ENCODE measurements at places on chromosomes 2 and 18. TPM values are rescaled to one million over a fixed set of nuclear protein-coding genes. Genes with fewer than 3 reads are reported as not detected.

The TSPYL6 gene
- not detected for total RNA-seq

The TNFRSF11A gene
- 3.6 TPM for total RNA-seq

The IL1B gene
- total RNA-seq = 3.8 TPM

The EMILIN2 gene
- 6.1 TPM for total RNA-seq

The RMDN2 gene
- total RNA-seq = 4.5 TPM

The SERPINB3 gene
- not detected for total RNA-seq

The NMUR1 gene
- 0.36 TPM for total RNA-seq

The HOXD4 gene
- 5.3 TPM for total RNA-seq

The CFC1 gene
- total RNA-seq = not detected

The BOK gene
- total RNA-seq = 80.2 TPM

The IL1RL2 gene
- total RNA-seq = not detected

GRCh38 chr2:128304715-128305554 is 13.7 kb downstream of the HS6ST1 start:
- no peak overlapping the region for H3K4me3 ChIP-seq
- H3K36me3 ChIP-seq = no peaks in the 10 kb centered on the region
- DNase-seq = peak; percentile 96
- peak overlapping the region; percentile 93 for H3K27ac ChIP-seq
- no peaks in the 10 kb centered on the region for H3K4me1 ChIP-seq

- no peak for DNase-seq
- H3K4me1 ChIP-seq = no peaks in the 10 kb centered on the region
- H3K27me3 ChIP-seq = no peaks in the 10 kb centered on the region
- no peak overlapping the region for H3K27ac ChIP-seq
- no peak overlapping the region for H3K4me3 ChIP-seq
Measured at GRCh38 chr2:129006135-129006886, 687.6 kb upstream of the HS6ST1 start.

GRCh38 chr2:47751856-47752414 is 31.0 kb upstream of the MSH6 start:
- H3K27me3 ChIP-seq = no peaks in the 10 kb centered on the region
- no peak for DNase-seq
- no peaks in the 10 kb centered on the region for H3K4me1 ChIP-seq
- no peaks in the 10 kb centered on the region for H3K36me3 ChIP-seq
- no peak overlapping the region for H3K27ac ChIP-seq

DNA sequence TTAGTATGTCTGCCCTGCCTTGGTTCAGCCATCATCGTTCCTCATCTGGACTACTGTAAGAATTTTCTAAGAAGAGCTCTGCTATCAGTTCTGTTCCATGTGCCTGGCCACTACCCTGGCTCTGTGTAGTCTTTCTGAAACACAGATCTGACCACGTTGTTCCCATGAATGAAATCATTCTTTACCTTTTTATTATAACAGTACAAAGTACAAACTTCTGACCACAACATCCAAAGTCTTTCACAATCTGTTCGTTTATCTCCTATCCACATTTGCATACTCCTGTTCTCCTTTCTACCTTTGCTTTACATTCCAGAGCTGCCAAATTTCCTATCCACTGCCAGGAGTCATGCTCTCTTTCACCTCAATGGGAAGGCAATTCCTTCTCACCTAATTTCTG is 284.6 kb upstream of the LRP1B start:
- H3K4me1 ChIP-seq = no peaks in the 10 kb centered on the region
- no peaks in the 10 kb centered on the region for H3K36me3 ChIP-seq
- H3K27me3 ChIP-seq = no peaks in the 10 kb centered on the region
- H3K27ac ChIP-seq = no peak overlapping the region

DNA sequence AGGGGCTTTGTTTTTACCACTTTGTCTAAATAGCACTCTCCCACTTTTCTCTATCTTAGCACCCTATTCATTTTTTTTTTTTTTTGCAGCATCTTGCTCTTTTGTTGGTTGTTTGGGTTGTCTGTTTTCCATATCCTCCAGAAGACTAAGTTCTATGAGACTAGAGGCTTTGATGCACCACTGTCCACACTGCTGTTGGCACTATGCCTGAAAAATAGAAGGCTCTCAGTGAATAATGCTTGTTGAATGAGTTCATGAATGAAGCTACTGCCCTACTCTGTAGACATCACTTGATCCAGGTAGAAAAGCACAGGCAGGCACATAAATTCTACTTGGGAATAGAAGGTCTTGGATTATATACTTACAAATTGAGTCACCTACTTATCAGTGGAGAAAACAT is 7.3 kb downstream of the IL1A start:
- no peak overlapping the region for H3K4me3 ChIP-seq
- H3K4me1 ChIP-seq = no peaks in the 10 kb centered on the region
- DNase-seq = no peak

DNA sequence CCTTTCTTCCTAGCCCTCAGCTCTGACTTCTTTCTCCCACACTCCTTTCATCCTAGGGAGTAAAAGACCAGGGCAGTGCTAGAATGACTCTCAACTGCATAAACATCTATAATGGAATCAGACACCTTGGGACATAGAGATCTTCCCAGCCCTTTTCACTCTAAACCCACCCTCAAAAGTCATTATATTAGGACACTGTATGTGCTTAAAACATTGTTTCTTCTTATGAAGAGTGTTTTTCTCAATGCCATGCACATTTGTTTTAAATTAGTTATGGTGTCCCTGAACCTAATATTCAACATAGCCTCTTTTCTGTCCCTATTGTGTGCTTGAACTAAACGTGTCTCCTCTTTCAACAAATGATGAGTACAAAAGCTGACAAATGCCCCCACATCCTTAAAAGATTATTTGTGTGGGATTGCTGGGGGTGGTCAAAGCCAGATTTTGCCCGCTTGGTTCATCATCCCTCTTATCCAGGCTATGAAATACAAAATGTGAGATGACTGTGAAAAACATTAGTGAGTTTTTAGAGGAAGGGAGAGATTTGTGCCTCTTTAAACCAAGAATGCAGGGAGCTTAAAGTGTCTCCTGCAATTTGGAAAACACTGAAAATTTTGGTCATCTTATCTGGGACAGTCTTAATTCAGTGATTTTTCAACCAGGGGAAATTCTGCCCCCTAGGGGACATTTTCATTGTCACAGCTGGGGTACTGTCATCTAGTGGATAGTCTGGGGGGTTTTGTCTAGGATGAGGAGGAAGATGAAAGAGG is 29.0 kb downstream of the SERPINB5 start:
- no peaks in the 10 kb centered on the region for H3K4me1 ChIP-seq
- DNase-seq = no peak
- no peaks in the 10 kb centered on the region for H3K27me3 ChIP-seq
- H3K27ac ChIP-seq = no peak overlapping the region

DNA sequence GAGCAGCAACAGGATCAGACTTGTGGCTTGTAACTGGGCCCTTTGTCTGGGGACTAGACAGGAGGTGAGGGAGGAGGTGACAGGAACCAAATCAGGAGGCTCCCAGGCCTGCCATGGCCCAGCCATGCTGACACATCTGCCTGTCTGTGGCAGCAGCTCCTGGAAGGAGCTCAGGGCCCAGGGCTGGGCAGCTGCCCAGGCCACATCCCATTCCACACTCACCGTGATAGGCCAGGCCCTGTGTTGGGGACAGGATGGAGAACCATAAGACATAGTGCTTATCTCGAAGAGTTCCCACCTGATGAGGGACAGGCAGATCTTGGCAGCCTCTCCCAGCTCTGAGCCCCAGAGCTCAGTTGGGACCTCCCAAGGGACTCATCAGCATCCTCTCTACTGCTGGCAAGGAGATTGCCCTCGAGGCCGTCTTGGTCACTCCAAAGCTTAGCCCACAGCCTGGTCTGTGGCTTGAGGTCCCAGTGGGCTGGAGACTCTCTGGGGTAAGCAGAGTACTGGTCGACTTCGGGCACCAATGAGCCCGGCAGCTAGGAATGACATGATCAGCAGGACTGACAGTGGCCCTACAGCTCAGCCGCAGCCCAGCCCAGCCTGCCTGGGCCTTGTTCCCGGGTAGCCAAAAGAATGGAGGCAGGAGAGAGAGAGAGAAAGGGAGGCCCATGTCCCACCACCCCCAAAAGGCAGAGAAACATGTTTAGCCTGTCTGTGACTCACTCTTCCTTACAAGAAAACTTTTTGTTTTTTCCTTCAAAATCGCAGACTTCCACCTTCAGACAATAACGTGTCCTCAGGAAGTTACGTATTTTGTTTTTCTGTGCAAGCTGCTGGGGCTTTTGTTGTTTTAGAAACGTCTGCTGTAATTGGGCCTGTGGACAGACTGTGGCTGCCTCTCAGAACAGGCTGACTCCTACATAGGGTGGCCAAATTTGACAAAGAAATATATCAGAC is 82.1 kb downstream of the HS1BP3 start:
- H3K4me3 ChIP-seq = no peak overlapping the region
- H3K4me1 ChIP-seq = no peaks in the 10 kb centered on the region
- peak overlapping the region; percentile 37 for H3K27ac ChIP-seq
- no peak for DNase-seq
- H3K36me3 ChIP-seq = no peaks in the 10 kb centered on the region

GRCh38 chr2:95207111-95207961 is at the start of gene ZNF892:
ZNF892 (plus strand) TSS chr2:95207521; CDS start chr2:95207816, 295 bp downstream.
- no peaks in the 10 kb centered on the region for H3K27me3 ChIP-seq
- H3K4me1 ChIP-seq = no peaks in the 10 kb centered on the region
- peak within 1 kb of the TSS; percentile 75 for H3K4me3 ChIP-seq
- H3K27ac ChIP-seq = peak within 1 kb of the TSS; percentile 91
- peaks cover 30% of the 10 kb centered on the region for H3K36me3 ChIP-seq

GRCh38 chr2:232339121-232340081 is 39.1 kb upstream of the ALPP start:
- no peaks in the 10 kb centered on the region for H3K27me3 ChIP-seq
- no peak overlapping the region for H3K4me3 ChIP-seq
- H3K36me3 ChIP-seq = no peaks in the 10 kb centered on the region
- no peaks in the 10 kb centered on the region for H3K4me1 ChIP-seq

DNA sequence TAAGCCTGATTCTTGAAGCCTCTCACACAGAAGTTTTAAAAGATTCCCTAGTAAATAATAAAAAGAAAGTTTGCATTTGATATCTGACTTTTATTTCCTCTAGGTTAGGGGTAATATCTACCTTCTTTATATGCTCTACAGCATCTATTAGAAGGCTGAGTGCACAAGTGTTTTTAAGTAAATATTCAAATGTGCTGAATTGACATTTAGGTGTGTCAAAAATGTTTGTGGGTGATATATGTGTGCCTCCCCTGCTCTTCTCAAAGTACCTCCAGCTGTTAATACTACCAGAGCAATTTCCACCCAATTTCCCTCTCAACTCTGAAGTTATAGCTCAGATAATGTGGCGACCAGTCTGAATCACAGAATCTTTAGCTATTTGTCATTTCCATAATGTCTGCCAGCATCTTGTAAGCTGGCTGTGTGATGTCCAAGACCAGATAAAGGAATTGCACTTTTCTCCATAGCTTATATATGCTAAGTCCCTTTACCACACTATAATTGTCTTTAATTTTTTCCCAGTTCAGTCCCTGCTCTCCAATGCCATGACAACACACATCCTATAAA is 24.4 kb upstream of the ERMN start:
- H3K27ac ChIP-seq = no peak overlapping the region
- no peaks in the 10 kb centered on the region for H3K36me3 ChIP-seq
- no peak for DNase-seq
- no peak overlapping the region for H3K4me3 ChIP-seq
- no peaks in the 10 kb centered on the region for H3K27me3 ChIP-seq

- no peaks in the 10 kb centered on the region for H3K4me1 ChIP-seq
- H3K36me3 ChIP-seq = no peaks in the 10 kb centered on the region
- no peaks in the 10 kb centered on the region for H3K27me3 ChIP-seq
- no peak overlapping the region for H3K4me3 ChIP-seq
- H3K27ac ChIP-seq = no peak overlapping the region
- no peak for DNase-seq
Measured at GRCh38 chr2:208012449-208012848, 12.9 kb downstream of the PLEKHM3 start.

DNA sequence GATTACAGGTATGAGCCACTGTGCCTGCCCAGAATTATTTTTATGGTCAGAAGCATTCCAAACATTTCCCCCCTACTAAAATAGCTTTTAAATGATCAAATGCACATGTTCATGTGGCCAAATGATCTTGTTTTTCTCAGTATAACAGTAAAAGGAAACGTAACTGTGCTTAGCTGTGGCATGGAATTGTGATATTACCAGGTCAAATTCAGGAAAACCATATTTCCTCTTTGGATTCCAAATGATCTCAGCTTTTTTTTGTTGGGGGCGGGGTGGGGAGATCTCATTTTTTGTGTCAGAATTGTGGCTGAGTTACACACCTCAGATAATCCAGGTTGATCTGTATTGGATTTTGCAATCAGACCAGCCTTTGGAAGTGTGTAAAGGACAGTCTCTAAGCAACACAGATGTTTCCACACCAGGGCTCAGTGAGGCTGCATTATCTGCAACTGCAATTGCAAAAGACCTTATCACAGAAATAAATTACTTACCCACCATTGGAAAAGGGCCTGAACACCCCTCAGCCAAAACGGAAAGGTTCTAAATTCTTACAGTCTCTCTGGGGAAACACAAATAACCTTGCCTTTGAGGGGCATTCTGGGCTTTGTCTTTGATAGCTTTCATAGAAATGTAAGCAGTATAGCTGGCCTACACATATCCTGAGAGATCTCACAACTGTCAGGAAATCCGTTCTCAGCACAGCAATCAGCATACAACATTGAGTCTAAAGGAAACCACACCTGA is 8.4 kb downstream of the CASP10 start:
- no peaks in the 10 kb centered on the region for H3K4me1 ChIP-seq
- peak overlapping the region; percentile 43 for H3K27ac ChIP-seq
- H3K4me3 ChIP-seq = no peak overlapping the region
- H3K27me3 ChIP-seq = no peaks in the 10 kb centered on the region
- no peak for DNase-seq
- no peaks in the 10 kb centered on the region for H3K36me3 ChIP-seq

- H3K36me3 ChIP-seq = peaks cover 4% of the 10 kb centered on the region
- H3K4me3 ChIP-seq = no peak overlapping the region
- no peaks in the 10 kb centered on the region for H3K4me1 ChIP-seq
- DNase-seq = no peak
Measured at GRCh38 chr2:45570671-45571334, 40.3 kb downstream of the SRBD1 start.

DNA sequence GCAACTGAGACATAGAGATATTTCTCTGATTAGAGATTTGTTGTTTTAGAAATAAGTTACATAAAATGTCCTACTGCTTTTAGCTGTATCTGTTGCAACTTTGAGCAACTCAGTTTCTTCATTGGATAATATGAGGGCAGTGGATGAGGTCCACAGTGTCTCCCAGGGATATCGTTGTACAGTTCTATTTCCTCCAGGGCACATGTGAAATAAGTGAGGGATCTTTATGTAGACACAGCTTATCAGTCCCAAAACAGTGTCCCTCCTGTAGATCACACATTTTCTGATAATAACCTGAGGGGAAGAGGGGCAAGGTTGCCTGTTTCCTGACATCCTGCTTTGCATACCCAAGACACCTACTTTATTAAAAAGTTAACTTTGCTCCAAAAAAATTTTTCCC is 1231.2 kb upstream of the ZEB2 start:
- no peaks in the 10 kb centered on the region for H3K27me3 ChIP-seq
- no peak for DNase-seq
- no peaks in the 10 kb centered on the region for H3K36me3 ChIP-seq

DNA sequence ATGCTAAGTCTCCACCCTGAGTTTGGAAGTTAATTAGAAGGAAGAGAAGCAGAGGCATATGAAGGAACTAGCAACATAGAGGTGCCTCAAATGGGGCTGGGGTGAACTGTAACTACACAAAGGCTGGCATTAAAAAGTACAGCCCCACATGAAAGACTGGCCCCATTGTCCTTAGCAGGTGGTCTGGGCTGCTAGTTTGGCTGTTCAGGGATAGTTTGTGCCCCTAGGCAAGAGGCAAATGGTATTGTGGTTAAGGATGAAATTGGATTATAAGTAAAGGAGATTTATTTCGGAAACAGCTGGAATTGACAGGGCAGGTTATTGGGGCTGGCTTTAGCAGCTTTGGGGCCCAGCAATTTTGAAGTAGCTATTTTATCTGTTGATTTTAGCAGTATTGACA is 365.7 kb upstream of the TNP1 start:
- DNase-seq = no peak
- no peak overlapping the region for H3K27ac ChIP-seq
- no peaks in the 10 kb centered on the region for H3K36me3 ChIP-seq
- no peaks in the 10 kb centered on the region for H3K4me1 ChIP-seq
- H3K4me3 ChIP-seq = no peak overlapping the region
